Glutamatergic neuron (in vitro differentiated cells): ENCODE measurements at places on chromosomes 2 and 18. TPM values are rescaled to one million over a fixed set of nuclear protein-coding genes. Genes with fewer than 3 reads are reported as not detected.
A peak's percentile ranks its signal among the peaks of the same experiment; 100 is the strongest.

- DNase-seq = no peak
Observed at GRCh38 chr2:196289000-196289399, 117.6 kb upstream of the STK17B start.

The SPRED2 gene
- 54.5 TPM for total RNA-seq

The GAD1 gene
- 0.44 TPM for total RNA-seq

DNA sequence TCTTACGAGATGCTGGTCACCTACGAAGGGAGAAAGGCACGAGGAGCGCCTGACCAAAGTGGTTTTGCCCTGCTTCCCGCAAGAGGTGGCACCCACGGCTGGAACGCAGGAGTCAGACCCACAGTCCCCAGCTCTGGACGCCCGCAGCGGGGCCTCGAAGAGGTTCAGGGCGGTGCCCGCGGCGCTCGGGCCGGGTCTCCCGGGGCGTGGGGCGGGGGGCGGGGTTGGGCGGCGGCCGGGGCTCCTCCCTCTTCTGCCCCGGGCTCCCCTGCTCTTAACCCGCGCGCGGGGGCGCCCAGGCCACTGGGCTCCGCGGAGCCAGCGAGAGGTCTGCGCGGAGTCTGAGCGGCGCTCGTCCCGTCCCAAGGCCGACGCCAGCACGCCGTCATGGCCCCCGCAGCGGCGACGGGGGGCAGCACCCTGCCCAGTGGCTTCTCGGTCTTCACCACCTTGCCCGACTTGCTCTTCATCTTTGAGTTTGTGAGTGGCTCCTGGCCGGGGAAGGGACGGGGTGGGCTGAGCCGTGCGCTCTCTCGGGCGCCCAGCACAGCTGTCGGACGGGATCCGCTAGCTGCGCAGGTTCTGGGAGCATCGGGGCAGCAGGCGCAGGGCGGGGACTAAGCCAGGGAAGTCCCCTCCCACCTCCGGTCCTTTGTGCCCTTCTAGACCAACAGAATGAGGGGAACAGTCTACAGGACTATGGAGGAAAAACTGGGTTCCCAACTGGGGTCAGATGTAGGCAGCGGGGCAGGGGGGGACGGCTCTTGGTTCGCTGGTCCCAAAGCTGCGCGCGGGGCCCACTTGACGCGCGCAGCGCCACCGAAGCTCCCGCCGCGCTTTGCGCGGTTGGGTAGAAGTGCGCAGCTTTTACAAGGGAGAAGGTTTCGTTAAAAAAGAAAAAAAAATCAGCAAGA lies at the start of gene MAL:
TSS of gene MAL (plus strand) at position 303 of the 914 bp plus-strand sequence. CDS start at position 388, 85 bp downstream.
- DNase-seq = peak; percentile 71

The TMEM200C gene
- total RNA-seq = 13.8 TPM

DNA sequence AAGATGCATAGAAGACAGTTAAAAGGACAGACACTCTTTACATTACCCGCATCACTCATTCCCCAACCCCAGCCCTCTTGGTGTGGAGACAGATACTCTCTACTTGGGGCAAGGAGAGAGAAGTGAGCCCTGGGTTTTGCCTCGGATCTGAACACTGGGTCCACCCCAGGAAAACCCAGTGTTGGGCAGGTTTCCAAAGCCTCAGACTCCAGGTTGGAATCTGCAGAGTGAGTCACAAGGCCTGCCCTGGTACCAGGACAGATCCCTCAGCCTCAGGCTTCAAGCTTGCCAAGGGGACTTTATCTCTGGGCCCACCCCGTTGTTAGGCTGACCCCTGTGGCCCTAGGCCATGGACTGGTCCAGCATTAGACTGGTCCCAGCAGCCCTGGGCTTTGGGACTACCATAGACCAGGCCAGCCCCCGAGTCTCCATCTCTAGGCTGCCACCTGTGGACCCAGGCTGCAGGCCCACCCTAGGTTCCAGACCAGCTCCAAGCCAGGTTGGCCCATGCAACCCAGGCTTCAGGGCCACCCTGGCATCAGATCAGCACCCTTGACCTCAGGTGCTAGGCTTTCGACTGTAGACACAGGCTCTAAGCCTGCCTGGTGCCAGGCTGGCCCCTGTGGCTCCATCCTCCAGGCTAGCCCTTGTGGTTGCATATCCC lies 112.8 kb downstream of the GULP1 start:
- DNase-seq = no peak

The OSGEPL1 gene
- 12.5 TPM for total RNA-seq

The NCKAP5 gene
- total RNA-seq = 0.20 TPM

GRCh38 chr18:48153613-48154481 lies 223.4 kb upstream of the SMAD2 start:
- DNase-seq = no peak

DNA sequence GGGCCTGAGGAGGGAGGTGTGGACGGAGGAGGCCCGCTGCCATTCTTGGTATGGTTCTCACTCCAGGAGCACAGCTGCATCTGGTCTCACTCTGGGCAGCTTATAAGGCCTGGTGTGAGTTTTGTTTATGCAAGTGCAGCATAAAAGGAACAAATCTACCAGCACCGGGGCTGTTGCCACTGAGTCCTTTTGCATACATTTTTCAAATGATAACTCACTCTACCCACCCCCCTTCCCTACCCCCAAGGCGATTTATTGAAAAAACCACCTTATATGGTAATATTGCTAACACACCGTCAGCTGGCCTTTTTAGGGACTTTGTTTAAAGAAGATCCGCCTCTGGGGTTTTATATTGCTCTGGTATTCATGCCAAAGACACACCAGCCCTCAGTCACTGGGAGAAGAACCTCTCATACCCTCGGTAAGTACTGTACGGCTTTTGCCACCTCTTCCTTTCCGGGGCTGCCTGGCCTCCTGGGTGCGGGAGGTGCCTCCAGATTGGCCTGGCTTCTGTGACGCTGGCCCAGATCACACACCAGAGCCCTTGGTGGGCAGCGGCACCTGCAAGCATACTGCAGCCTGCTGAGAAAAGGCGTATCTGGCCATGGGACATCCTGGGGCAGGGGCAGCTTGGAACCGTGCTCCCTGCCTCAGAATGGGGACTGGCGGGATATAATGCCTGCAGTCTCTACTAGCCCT lies at the start of gene ACTG2:
TSS of gene ACTG2 (plus strand) at position 378 of the 699 bp plus-strand sequence. CDS start 8,304 bp downstream, outside the sequence.
- DNase-seq = no peak

The NFATC1 gene
- total RNA-seq = 5.3 TPM

- no peak for DNase-seq
Observed at GRCh38 chr2:197137231-197137630, 173.3 kb downstream of the ANKRD44 start.

- DNase-seq = no peak
Observed at GRCh38 chr2:163132850-163133249, 294.3 kb upstream of the KCNH7 start.

GRCh38 chr2:7279421-7279949 lies 362.3 kb downstream of the RNF144A start:
- DNase-seq = no peak

GRCh38 chr2:212089873-212090272 lies 448.7 kb downstream of the ERBB4 start:
- DNase-seq = no peak

- DNase-seq = no peak
Observed at GRCh38 chr2:229492034-229492433, 220.9 kb upstream of the PID1 start.

The SCN3A gene
- 22.2 TPM for total RNA-seq

The CLEC4F gene
- total RNA-seq = 0.66 TPM

The UCN gene
- 1.9 TPM for total RNA-seq

DNA sequence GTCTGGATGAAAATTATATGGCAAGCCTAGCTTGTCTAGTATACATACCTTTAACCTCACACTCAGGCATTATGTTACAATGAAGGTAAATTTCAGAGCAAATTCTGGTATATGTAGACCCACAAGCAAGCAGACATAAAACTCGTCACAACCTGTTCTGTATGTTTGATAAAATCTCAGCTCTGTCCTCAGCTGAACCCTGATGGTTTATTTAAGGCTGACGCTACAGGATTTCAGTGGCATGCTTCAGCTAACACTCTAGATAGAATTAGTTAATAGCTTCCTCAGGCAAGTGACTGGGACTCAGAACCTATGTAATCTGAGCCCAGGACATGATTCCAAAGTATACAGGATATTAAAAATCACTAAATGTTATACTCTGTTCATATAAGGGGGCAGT lies 68.2 kb upstream of the MC2R start:
- no peak for DNase-seq

DNA sequence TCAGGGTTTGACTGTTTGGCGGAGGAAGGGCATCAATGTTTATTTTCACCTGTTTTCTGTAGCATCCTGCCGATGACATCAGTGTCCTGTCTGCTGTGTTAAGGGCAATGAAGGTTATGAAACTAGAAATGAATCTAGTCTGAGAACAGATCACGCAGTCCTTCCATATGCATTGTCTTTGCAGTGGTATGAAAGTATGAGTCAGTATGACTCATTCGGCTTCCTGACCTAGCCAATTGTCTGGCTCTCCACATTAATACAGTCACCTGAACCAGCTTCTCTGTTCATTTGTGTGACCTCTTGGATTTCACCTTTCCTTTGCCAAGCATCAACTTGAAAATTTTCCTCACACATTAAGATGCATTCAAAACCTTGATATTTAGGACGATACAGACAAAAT lies 353.8 kb downstream of the RND3 start:
- DNase-seq = no peak

- no peak for DNase-seq
Observed at GRCh38 chr2:44825702-44826101, 115.8 kb upstream of the SIX3 start.

DNA sequence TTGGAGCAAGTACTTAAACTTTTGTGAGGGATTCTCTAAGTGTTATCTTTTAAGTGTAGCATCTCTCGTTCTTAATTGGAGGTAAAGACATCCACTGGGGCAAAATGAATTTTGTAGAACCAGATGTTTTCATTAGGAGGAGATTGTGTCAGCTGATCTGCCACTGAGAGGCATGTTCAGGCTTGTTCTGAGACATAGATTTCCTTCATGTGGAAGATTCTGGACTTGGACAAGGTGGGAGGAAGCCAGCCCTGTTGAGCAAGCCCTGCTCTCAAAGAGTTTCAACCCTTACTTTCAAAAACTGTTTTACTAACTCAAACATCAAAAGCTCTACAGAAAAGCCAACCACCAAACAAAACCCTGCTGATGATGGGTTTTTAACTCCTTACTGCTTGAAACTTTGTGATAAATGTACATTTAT lies 6.5 kb downstream of the MAP4K4 start:
- DNase-seq = no peak

- no peak for DNase-seq
Observed at GRCh38 chr2:182730486-182730885, 14.4 kb downstream of the DNAJC10 start.

DNA sequence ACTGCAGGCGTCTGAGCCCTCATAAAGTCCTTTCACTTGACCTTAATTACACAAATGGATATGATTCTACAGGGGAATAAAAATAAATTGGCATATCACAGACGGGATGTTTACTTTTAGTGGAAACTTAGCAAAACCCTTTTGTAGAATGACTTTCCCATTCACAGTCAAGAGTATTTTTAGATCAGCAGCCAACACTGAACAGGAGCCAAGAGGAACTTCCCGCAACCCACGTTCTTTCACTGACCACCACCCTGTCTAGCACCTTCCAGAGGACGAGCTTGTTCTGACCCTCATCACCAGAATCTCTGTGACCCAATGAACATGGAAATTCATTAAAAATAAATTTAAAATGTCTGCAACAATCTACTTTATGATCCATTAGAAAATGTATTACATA lies 119.0 kb upstream of the SNTG2 start:
- DNase-seq = no peak

GRCh38 chr2:2645162-2645855 lies 314.2 kb upstream of the MYT1L start:
- DNase-seq = no peak

GRCh38 chr2:69636395-69636794 lies 7.1 kb downstream of the AAK1 start:
- no peak for DNase-seq

DNA sequence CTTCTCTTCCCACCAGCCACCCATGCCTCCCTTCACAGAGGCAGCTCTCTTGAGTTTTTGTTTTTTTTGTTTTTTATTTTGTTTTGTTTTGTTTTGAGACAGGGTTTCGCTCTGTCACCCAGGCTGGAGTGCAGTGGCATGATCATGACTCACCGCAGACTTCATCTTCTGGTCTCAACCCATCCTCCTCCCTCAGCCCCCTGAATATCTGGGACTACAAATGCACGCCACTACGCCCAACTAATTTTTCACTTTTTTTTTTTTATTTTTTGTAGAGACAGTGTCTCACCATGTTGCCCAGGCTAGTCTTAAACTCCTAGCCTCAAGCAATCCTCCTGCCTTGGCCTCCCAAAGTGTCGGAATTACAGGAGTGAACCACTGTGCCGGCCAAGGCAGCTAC lies 161.4 kb downstream of the TRABD2A start:
- DNase-seq = no peak

DNA sequence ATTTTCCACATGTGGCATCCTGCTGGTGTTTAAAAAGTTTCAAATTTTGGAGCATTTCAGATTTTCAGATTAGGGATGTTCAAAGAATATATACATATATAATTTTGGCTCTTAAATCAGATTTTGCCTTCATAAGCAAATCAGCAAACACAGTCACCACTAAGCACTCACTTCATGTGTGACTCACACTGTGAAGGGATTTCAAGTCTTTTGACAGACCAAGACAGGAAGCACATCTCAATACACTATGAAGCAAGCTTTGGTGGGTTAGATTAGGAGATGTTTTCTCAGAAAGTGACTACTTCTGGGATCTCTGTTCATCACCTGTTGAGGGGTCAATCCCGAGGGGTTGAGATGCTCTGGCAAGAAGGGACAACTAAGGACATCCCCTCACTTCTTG lies 227.8 kb upstream of the RBBP8 start:
- DNase-seq = no peak

DNA sequence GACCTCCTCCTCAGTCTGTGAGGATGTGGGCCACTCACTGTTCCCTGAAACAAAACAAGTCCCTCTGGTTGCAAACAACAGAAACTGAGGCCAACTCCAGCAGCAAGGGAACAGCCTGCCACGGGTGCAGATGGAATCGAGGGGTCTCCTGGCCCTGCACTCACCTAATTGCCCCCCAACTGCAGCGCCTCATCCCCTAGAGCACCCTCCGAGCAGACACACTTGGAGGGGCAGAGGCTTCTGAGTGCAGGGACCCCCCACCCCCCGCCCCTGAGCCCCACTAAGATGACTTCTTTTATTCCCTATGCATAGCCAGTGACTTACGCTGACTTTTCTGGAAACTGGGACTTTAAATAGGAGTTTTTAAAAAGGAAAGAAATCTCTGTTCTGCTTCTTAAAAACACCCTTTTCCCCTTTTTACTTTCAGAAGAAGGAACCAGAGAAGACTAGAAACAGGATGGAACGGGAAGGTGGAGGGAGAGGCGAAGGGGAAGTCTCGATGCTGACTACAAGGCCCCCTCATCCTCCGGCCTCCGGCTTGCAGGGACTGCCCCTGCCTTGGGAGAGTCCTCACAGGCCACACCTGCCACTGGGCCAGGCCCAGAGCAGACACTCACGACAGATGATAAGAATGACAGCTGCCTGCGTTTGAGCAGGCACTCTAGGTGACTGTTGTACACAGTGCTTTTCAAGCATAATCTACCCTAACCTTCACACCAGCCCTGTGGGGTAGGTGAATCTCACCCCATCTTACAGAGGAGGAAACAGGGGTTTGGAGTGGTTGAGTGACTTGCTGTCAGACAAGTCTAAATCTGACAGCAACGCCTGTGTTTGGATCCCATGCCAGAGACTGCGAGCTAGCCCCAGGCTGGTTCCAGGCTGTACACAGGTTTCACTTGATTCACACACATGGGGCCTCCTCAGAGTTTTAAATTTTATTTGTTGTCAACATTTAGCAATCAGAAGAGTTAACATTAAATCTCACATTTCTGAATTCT lies 28.2 kb upstream of the BIN1 start:
- DNase-seq = peak; percentile 46

GRCh38 chr2:19207452-19207851 lies 151.0 kb downstream of the OSR1 start:
- no peak for DNase-seq
